ENCODE measurements at places on chromosomes 1 and 21.

DNA sequence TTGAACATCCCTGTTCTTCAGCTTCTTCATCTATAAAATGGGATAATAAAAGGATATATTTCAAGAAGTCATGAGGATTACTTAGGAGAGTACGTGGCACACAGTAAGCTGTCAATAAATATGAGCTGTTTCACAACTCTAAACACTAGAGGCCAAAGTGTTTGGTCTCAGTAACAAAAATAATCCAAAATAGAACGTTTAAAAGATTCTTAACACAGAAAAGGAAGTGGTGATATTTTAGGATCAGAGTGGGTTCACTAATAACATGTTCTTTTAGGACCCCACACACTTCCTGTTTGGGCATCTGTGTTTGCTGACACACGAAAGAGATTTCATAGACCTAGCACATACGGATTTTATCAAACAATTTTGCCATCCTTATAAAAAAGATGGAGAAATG, 32.9 kb downstream of the TNFSF18 start:
- no peak for DNase-seq

DNA sequence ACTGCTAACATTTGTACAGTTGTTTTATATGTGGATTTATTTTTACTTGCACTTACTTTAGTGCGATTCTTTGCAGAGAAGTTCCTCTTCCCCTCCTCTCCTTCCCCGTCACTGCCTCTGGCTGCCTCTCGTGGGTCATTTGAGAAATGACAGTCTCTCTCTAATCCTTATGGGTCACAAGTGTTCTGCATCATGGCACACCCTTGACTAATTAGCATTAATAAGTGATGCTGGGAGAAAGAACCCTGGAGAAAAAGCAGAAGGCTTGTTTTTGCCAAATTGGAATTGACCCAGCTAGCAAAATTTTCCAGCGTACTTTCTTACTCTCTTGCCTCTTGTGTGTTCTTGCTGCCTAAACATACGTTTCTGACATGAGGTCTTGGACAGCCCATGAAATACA, 301.2 kb downstream of the DUSP10 start:
- no peak for DNase-seq

DNA sequence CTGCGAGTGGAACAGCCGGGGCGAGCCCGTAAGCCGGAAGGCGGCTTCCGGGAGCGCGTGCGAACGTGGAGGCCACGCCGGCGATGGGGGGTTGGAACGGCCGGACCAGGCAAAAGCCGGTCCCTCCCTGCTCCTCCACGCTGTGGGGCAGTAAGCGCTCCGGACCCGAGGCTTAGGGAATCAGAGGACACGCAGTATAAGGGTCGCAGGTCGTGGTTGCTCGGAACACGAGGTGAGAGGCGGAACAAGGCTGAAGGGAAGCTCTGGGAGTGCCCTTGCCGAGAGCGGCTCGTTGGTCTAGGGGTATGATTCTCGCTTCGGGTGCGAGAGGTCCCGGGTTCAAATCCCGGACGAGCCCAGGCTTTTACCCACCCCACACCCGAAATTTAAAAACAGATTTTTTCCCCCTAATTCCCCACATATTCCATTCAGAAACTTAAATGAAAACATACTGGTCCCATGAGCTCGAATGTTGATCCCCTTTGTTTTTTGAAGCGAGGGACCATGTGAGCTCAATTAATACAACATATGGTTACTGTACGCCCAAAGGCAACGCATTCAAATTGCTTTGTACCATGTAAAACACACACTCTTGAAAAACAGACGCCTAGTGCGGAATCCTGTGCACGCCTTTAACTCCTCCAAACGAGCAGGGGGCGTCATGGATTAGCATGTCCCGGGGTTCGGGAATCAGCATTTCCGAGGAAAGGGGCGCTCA, 7.2 kb upstream of the MPZL1 start:
- DNase-seq: peak; percentile 47

DNA sequence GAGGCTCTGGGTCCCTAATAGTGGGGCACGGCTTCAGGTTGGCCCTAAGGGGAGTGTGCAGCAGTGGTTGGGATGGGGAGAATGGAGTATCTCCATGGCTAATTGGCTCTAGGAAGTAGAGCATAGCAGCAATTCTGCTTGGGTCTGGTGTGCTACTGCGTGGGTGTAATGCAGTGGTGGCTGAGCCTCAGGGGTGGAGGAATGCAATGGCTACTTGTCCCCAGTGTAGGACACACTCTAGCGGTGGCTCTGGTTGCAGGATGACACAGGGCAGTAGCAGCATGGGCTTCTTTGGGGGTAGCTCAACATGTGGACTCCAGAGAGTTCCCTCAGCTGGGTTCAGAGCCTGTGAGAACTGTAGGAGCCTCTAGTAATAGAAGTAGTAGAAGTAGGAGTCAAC, 91.2 kb upstream of the FAM78B start:
- no peak for DNase-seq

DNA sequence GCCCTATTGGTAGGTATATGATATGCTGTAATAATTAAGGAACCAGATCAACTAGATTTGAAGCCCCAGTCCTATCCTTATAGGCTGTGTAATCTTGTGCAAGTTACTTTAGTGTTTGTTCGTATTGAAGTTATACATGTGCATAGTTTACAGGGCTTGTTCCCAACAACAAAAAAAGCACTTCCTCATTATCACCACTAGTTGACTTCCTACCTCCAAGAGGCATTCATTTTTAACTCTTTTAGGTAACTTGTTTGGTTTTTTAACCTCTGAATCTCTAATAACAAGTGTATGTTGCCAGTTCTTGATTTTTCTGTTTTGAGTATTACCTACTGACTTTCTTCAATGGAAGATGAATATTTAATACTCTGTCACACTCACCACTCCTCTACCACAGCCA, 71.9 kb downstream of the ST3GAL3 start:
- no peak for DNase-seq

GRCh38 chr1:25103164-25103795, 129.0 kb downstream of the SYF2 start:
- DNase-seq: no peak

DNA sequence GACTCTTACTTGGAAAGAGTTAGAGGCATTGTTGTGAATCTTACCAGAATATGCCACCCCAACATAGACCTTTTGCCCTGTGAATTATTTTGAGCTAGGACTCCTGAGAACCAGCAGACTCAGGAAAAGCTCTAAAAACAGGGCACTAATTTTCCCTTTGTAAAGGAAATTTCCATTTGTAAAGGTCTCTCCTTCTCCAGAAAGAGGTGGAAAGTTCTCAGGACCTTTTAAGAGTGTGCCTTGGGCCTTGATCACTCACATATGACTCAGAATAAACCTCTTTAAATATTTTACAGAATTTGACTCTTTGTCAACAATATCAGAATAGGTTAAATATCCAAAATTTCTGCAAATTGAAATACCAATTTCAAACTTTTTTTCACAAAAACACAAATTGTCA, 721.8 kb upstream of the NCAM2 start:
- no peak for DNase-seq

- DNase-seq: no peak
Measured at GRCh38 chr21:38741092-38741949, 64.4 kb upstream of the ETS2 start.

- no peak for DNase-seq
Measured at GRCh38 chr1:211893260-211893659, 62.7 kb upstream of the LPGAT1 start.

DNA sequence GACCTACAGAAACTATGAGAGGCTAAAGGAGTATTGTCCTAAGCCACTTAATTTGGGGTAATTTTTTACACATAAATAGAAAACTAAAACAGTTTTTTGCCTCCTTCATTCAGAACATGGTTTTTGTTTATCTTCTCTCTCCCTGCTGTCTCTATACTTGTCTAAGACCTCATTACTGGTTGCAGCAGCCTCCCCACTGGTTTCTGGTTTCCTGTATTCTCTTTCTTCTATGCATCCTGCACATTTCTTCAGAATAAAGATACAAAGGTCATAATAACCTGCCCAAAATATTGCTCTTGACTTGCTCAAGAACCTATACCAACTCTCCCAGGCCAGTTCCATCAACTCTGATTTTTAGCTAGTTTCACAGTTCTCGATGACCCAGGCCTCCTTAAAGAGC, 19.8 kb upstream of the BOLA1 start:
- no peak for DNase-seq

- DNase-seq: peak; percentile 30
Measured at GRCh38 chr1:224852901-224853568, 76.4 kb upstream of the DNAH14 start.

- DNase-seq: no peak
Measured at GRCh38 chr1:47866601-47867437, 130.4 kb downstream of the TRABD2B start.

GRCh38 chr1:42324398-42325013, 10.5 kb downstream of the FOXJ3 start:
- no peak for DNase-seq

DNA sequence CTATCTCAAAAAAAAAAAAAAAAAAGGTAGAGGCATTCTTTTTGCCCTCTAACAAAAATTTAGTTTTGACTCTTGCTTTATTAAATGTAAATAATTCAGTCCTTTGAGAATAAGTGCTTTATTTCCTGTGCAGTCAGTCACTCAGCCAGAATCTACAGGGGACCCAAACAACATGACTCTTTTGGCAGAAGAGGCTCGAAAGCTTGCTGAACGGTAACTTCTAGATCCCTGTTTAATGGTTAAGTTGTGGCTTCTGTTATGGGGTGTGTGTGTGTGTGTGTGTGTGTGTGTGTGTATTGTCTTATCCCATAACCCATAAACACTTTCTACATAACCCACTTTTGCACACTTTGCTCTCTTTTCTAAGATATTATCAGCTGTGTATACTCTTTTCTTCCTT, 54.9 kb upstream of the LAMC2 start:
- no peak for DNase-seq

DNA sequence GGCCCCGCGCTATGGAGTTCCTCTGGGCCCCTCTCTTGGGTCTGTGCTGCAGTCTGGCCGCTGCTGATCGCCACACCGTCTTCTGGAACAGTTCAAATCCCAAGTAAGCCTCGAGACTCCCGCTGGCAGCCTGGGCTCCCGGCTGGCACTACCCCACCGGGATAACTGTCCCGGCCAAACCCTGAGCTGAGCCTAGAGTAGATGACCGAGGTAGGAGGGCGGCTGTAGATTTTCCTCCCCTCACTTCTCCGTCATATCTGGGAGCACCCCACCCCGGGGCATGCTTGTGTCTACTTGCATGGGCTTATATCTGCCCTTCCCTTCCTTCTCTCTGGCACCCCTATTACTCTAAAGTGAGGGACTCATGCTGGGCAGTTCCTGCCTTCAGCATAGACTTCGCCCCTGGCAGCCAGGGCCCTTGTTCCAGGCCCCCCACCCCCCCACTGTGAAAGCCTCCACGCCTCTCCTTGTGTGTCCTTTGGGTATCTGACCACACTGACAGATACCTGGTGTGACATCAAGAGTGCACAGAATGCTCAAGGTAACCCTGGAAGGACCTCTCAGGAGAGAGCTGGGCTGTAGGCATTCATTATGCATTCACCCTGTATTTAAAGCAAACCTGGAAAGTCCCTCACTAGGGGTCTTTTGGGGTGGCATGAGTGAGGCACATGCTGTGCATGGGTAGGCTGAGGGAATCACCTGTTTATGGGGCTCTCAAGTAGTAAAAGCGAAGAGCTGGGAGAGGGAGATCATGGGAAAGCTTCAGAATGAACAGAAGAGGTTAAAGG, 485 bp downstream of the EFNA1 start:
- no peak for DNase-seq

DNA sequence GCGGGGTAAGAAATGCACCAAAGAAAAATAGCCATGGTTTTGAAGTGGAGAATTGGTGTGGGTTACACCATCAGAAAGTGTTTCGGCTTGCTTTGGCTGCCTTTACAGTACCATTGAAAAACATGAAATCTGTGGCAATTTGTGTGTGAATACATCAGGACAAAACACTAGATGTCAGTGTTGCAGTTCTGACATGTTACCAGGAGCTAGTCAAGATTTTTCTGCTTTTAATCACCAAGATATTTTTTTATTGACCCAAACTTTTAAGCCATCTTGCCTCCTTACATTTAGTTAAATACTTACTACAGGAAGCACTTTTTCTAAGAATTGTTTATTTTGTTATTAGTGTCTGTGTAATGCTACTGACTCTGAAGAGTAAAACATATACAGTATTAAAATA, 14.3 kb downstream of the RRP15 start:
- peak; percentile 26 for DNase-seq

DNA sequence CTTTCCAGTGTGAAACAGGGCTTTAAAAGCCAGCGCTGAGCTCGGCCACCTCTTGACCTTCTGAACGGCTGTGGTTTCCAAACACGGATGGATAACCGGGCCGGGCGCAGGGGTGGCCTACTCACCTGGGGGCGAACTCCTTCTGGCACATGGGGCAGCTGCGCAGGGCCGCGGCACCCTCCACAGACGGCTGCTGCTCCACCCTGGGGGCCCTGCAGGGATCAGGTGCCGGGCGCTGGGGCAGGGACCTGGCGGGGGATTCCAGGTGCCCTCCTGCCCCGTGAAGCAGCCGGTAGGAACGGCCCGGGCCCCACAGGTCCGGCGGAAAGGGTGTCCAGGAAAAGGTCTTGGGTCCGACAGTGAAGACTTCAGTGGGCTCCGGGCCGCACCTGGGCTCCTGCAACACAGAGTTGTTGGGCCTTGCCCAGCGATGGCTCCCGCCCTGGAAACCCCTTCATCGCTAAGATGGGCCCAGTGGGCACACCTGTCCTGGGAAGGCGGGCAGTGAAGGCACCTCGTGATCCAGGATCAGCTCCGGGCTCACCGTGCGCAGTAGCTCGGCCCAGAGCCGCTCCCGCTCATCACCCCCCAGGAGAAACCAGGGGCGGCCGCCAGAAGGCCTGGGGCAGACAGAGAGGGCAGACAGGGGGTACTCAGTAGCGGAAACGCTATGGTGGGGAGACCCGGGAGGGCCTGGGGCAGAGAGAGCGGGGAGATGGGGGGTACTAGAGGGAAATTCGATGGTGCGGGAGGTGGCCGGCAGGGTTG, 874 bp downstream of the FAAP20 start:
- no peak for DNase-seq

GRCh38 chr1:30998887-30999286, 66.6 kb downstream of the PUM1 start:
- no peak for DNase-seq

DNA sequence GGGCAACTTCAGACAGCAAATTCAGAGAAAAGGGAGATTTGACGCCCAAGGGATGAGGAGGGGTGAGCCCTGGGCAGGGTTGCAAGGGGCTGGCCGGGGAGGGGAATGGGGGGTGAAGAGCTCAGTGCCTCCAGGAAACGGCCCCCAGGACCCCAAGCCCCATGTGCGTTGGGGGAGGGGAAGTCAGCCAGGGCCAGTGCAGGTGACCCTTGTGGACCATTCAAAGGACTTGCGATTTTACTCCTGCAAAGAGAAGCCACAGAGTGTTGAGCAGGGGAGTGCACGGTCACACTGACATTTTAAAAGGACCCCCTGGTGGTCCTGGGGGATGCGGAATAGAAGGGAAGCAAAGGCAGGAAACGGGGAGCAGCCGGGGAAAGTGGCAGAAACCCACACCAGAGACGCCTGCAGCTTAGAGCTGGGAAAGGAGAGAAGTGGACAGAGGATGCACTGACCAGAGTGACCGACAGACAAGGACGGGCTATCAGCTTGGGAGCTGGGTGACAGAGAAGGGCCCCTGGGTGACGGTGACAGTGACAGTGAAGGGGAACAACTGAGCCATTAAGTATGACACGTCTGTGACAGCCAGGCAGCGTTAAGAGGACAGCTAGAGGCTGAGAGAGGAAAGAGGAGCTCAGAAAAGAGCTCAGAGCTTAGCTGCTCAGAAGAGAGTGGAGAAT, 54.0 kb upstream of the TMEM51 start:
- no peak for DNase-seq
